ENCODE measurements at places on chromosomes 4 and X.

- no peak for DNase-seq
These were observed 8.9 kb upstream of the HTRA3 start for GRCh38 chr4:8260656-8261111.

DNA sequence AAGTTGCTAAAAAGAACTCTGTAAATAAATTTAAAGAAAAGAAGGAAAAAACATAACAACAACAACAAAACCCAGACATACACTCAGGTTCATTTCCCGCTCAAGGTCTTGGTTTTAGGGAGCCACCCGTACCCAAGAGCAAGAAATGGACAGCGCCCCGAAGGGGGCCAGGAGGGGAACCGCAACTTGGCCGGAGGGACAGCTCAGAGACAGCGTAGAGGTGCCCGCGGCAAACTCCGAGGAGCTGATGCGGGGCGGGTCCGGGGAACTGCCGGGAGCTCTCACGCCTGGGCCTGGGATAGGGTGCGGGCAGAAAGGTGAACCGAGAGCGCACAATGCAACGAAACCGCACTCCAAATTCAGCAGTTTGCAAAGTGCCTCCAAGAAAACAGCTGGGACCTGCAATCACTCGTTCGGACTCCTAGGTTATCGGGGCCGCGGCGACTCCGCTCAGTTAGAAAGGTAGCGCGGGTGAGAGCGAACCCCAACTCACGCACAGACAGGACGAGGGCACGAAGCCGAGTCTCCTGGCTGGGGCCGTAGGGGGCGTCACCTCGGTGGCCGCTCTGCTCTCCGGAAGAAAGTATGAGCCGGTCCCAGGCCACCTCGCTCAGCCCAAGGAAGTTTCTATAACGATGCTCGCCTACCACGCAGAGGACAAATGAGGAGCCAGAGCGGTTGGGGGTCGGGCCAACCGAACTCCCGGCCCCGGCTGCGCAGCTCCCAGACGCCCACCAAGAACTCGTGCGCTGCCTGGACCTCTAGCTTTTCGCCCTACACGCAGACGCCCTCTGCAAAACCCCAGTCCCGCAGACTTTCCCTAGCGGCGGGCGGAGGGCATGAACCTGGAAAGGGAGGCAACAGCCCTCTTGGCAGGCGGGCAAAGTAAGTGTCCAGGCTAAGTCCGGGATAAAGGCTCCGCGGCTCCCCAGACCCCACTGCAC, 1.4 kb downstream of the NDNF start:
- no peak for DNase-seq

DNA sequence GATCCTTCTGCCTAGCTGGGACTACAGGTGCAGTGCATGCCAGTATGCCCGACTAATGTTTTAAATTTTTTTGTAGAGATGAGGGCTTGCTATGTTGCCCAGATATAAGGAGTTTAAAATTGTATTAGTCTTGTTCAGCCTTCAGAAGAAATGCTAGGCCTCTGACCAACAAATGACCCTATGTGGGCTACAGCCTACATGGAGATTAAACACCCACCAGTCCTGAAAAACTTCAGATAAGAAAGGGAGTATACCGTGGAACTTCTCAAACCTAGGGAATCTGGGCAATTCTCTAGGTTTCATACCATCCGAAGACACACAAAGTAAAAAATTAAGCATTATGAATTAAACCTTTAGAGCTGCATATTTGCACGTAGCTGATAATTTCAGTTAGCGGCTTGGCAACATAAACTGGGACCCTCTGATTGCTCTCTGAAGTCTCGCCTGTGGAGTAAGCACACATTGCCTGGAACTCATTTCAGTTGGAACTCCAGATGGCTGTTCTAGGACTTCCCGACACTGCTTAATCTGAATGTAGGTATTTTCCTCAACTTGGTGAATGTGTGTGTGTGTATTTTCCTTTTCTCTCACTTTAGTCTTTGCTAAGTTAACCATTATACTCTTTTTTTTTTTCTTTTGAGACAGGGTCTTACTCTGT, 33.0 kb downstream of the MOB1B start:
- DNase-seq = no peak

GRCh38 chrX:11781133-11781532, 23.1 kb downstream of the MSL3 start:
- DNase-seq = no peak

GRCh38 chr4:8532245-8532781, 47.9 kb upstream of the GPR78 start:
- no peak for DNase-seq

DNA sequence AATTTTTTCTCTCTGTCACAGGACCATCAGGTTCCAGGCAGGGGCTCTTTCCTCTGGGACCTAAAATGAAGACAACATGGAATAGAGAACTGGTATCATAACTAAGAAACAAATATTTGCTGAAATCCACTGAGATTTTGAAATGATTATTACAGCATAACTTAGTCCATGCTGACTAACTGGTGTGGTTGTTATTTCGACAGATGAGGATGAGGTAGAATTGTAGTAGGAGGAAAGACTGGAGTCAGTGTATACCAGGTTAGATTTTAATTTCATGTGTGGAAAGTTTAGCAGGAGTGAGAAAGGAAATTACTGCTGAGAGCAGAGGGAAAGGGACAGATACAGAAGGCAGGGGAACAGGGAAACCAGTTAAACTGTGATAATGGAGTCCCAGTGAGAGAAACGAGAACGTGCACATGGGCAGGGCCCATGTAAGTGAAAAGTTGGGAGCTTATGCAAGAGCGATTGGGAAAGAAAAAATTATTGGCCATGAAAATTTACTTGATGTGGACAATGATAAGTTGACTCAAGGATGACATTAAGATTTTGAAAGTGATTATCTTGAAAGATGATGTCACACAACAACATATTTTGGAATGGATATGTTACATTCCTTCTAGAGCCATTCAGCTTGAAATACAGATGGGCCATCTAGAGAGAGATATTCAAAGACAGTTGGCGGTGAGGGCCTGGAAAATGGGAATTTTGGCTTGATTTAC, 98.7 kb upstream of the DDIT4L start:
- DNase-seq = no peak

GRCh38 chr4:26217961-26218676, 102.7 kb upstream of the RBPJ start:
- no peak for DNase-seq
